ENCODE measurements at places on chromosomes 7 and 10.

DNA sequence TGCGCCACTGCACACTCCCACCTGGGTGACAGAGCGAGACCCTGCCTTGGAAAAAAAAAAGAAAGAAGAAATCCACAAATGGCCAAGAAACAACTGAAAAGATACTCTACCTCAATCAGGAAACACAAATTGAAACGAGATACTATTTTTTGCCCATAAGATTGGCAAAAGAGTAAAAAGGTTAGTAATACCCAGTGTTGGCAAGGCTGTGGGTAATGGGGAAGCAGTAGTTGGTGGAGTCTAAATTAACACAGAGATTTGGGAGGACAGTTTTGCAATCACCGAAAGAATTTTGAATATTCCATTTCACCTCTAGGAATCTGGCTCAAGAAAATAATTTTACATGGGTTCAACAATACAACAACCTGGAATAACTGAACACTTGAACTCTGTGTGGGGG is 19.9 kb downstream of the ABRAXAS2 start:
- H3K36me3 ChIP-seq, result peaks cover 14% of the 10 kb centered on the region
- H3K27me3 ChIP-seq, result no peaks in the 10 kb centered on the region
- H3K27ac ChIP-seq, result no peak overlapping the region
- H3K4me3 ChIP-seq, result no peak overlapping the region
- no peak for DNase-seq

- DNase-seq, result no peak
- H3K36me3 ChIP-seq, result no peaks in the 10 kb centered on the region
- no peak overlapping the region for H3K27ac ChIP-seq
- H3K27me3 ChIP-seq, result no peaks in the 10 kb centered on the region
- H3K4me1 ChIP-seq, result no peaks in the 10 kb centered on the region
- H3K4me3 ChIP-seq, result no peak overlapping the region
These were observed 229.7 kb upstream of the KCND2 start for GRCh38 chr7:120043250-120043649.

DNA sequence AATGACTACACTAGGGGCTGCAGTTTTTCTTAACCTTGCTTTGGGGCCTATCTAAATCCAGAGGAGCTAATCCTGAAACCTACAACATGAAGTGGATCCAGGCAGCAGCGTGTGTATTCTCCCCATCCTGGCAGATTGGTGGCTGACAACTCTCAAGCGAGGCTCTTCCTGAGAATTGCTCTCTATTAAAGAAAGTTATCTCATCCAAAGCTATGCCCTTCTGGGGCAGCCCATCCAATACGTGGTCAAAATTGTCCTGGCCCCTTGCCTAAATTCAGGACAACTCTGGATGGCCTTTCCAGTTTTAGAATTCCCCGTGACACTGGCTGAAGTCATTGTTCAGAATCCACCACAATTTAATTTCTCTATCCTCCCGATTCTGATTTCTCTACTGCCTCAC is 66.1 kb downstream of the IQUB start:
- H3K36me3 ChIP-seq, result no peaks in the 10 kb centered on the region
- no peak for DNase-seq
- no peaks in the 10 kb centered on the region for H3K4me1 ChIP-seq
- peaks cover 14% of the 10 kb centered on the region for H3K27me3 ChIP-seq
- H3K4me3 ChIP-seq, result no peak overlapping the region

DNA sequence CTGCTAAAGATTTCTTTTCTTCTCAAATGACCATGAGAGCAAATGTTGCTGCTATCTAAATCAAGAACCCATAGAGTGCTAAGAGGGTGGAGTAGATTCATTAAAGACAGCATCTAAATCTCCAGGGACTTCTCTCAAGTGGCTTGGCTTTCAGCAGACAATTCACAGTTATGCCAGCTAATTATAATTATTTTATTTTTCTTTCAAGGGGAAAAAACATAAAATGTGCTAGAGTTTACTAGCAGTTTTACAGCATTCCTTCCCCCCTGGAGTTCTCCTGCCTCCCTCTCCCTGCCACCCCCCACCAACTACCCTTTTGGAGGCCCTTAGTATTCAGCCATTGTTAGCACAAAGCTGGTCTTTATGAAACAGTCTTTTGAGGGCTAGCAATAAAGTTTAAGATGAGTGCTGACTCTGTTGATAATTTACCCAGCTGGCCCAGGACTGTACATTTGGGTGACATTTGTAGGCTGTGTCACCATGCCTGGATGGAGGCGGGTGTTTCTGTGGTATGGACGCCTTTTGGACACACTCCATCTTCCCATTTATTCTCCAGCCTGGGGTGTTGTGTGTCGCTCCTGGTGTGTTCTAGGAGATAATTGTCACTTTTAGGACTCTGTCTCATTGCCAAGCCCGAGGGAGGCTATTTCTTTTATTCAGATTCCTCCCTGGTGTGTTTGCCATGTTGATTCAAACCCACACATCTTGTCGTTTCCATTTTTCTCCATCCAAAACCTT is 160.2 kb downstream of the CREB5 start:
- no peak overlapping the region for H3K4me3 ChIP-seq
- DNase-seq, result no peak
- H3K36me3 ChIP-seq, result no peaks in the 10 kb centered on the region
- no peak overlapping the region for H3K27ac ChIP-seq
- peaks cover 20% of the 10 kb centered on the region for H3K27me3 ChIP-seq

DNA sequence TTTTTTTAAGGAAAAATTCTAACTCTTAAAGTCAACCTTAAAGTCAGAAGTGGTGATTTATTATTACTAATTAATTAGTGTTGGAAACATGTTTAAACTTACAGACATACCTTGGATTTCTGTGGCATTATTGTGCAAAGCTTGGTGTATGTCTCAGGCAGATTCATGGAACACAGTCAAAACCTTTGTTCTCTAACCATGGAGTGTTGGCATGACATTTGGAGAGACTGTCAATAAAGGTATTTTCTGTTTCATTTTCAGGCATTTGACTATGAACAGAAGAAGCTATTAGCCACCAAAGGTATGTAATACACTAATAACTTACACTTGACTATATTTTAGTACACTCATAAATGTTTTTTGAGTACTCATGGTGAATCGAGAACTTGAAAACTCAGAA is 293.7 kb downstream of the BICC1 start:
- no peak overlapping the region for H3K4me3 ChIP-seq
- H3K4me1 ChIP-seq, result no peaks in the 10 kb centered on the region
- no peak for DNase-seq
- no peak overlapping the region for H3K27ac ChIP-seq
- no peaks in the 10 kb centered on the region for H3K27me3 ChIP-seq

DNA sequence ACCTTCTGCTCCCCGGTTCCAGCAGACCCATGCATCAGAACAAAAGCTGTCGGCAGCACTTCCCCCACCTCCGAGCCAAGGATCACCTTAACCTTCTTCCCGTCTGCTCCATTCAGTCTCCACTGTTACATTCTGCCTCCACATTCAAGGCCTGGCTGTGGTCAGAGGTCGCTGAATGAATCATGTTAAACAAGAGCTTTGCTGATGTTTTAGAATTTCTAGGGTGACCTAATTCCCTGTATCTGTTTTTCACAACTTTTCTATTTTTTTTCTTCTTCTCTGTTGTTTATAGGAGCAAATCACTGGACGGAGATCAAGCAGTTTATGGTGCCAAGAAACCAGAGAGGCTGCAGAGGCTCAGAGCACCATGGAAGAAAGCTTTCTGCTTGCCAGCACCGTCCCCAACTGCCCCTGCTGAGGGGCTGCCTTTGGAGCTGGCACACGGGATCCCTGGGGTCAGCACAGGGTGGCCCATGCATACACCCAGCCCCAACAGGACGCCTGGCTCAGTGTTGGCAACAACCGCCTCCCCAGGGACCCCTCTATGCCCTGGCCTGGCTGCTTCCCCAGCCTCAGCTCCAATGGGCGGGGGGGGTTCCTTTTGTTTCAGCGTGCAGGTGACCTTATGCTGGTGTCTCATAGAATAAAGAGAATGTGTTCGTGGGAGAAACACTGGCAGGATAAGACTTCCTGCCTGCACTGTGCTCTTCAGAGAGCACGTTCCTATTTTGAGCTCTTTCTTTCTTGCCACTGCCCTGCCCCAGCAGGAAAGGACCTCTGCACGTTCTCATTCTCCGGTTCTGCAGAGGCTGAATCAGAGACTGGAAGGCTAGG is 182.7 kb upstream of the LYZL2 start:
- peak overlapping the region; percentile 47 for H3K4me3 ChIP-seq
- H3K27me3 ChIP-seq, result no peaks in the 10 kb centered on the region
- H3K27ac ChIP-seq, result no peak overlapping the region
- H3K4me1 ChIP-seq, result peaks cover 25% of the 10 kb centered on the region
- no peak for DNase-seq

GRCh38 chr10:78520737-78521430 is 487.2 kb downstream of the RPS24 start:
- no peak for DNase-seq
- H3K4me1 ChIP-seq, result no peaks in the 10 kb centered on the region
- no peak overlapping the region for H3K4me3 ChIP-seq
- peaks cover 8% of the 10 kb centered on the region for H3K27me3 ChIP-seq
- no peak overlapping the region for H3K27ac ChIP-seq
- H3K36me3 ChIP-seq, result no peaks in the 10 kb centered on the region

- peak; percentile 5 for DNase-seq
- H3K27ac ChIP-seq, result no peak overlapping the region
- no peaks in the 10 kb centered on the region for H3K4me1 ChIP-seq
- H3K36me3 ChIP-seq, result no peaks in the 10 kb centered on the region
These were observed 8.4 kb upstream of the RBM28 start for GRCh38 chr7:128352153-128352537.

DNA sequence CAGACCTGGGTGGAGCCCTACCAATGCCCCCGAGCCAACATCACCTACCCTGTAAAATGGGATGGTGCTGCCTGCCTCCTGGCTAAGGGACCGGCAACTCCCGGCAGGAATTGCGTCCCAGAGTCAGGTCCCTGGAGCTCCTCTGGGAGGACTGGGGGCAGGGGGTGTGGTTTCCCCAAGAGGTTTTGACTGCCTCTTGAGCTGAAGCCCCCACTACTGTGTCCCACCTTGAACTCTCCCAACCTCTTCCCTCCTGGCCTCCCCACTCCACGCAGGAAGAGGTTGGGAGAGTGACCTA is 1.3 kb downstream of the SH2B2 start:
- H3K4me1 ChIP-seq, result peaks cover 17% of the 10 kb centered on the region
- no peaks in the 10 kb centered on the region for H3K27me3 ChIP-seq
- H3K4me3 ChIP-seq, result peak overlapping the region; percentile 58
- no peak for DNase-seq

GRCh38 chr10:29881336-29881771 is 178.0 kb downstream of the JCAD start:
- H3K27ac ChIP-seq, result no peak overlapping the region
- H3K4me3 ChIP-seq, result no peak overlapping the region
- DNase-seq, result no peak
- no peaks in the 10 kb centered on the region for H3K4me1 ChIP-seq

DNA sequence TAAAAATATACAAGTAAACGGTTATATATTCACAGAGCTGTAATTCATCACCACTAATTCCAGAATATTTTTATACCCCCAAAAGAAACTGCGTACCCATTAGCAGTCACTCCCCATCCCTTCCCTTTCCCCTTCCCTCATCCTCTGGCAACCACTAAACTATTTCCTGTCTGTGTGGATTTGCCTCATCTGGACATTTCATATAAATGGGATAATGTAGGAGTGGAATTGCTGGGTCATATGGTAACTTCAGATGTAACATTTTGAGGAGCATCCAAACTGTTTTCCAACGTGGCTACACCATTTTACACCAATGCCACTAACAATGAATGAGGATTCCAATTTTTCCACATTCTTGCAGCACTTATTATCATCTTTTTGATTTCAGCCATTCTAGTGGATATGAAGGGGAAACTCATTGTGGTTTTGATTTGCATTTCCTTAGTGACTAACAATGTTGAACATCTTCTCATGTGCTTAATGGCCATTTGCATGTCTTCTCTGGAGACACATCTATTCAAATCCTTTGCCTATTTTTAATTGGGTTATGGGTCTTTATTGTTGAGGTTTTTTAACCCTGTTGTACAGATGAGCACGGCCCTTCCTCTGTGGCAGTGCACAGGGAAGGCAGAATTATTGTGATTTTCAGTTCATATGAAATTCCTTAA is 79.2 kb downstream of the RBM20 start:
- no peak overlapping the region for H3K27ac ChIP-seq
- H3K4me1 ChIP-seq, result peaks cover 5% of the 10 kb centered on the region
- DNase-seq, result no peak
- H3K27me3 ChIP-seq, result no peaks in the 10 kb centered on the region
- no peak overlapping the region for H3K4me3 ChIP-seq

DNA sequence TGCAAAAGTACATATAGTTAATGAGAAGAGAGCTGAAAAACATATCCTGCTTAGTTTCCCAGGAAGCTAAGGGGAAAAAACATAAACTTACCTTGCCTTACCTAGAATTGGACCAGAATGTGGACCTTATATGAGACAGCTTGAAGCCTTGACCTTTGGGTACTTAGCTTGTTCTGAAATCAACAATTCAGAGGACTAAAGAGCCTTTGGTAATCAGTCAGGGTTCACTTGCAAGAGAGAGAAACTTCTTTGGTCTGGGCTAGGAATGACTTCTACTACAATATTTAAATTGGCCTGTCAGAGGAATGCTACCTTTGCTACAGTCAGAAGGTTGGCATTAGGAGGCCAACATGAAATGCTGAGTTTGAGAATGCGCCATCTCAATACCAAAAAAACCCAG is 24.9 kb downstream of the SAMD8 start:
- peaks cover 11% of the 10 kb centered on the region for H3K36me3 ChIP-seq
- no peak for DNase-seq
- no peak overlapping the region for H3K27ac ChIP-seq
- H3K4me1 ChIP-seq, result peaks cover 26% of the 10 kb centered on the region
- H3K27me3 ChIP-seq, result no peaks in the 10 kb centered on the region
- no peak overlapping the region for H3K4me3 ChIP-seq

- no peak for DNase-seq
- peak overlapping the region; percentile 16 for H3K4me3 ChIP-seq
- no peaks in the 10 kb centered on the region for H3K27me3 ChIP-seq
These were observed 87.0 kb downstream of the AUTS2 start for GRCh38 chr7:69685293-69685631.

DNA sequence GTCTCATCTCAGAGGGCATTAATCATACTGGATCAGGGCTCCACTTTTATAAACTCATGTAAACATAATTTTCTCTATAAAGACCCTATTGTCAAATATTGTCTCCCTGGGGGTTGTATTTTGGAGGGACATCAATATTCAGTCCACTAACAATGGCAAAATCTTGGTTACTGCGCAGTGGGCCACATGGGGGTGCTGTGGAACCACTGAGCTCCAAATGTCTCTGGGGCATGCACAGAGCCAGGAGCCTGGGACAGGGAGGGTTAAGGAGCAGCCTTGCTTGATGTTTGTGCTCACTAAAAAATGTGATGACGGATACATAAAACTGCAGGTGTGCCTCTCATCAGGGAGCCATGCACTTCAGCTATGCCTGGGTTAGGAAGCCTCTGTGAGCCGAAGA is 62.1 kb upstream of the PRSS58 start:
- H3K4me3 ChIP-seq, result peak overlapping the region; percentile 51
- peak overlapping the region; percentile 36 for H3K27ac ChIP-seq
- H3K27me3 ChIP-seq, result peaks cover 48% of the 10 kb centered on the region
- no peaks in the 10 kb centered on the region for H3K36me3 ChIP-seq
- peak; percentile 21 for DNase-seq
- peaks cover 3% of the 10 kb centered on the region for H3K4me1 ChIP-seq
